Fibroblast of skin of right quadriceps (primary cell): ENCODE measurements at places on chromosomes 16 and 17.
A peak's percentile ranks its signal among the peaks of the same experiment; 100 is the strongest.

DNA sequence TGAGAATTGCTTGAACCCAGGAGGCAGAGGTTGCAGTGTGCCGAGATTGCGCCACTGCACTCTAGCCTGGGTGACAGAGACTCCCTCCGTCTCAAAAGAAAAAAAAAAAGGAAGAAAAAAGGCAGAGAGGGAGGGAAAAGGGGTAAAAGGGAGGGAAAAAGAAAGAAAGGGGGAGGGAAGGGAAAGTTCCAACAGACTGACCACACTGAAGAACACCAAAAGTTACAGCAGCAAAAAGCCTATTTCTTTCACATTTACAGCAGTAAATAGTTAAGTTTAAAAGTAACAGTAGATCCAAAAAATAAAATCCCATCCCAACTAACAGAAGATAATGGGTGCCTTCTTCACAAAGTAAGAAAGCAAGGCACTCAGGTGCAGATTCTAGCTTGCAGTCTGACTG is 36.9 kb upstream of the C17orf78 start:
- DNase-seq: no peak

- DNase-seq: peak; percentile 18
Measured at GRCh38 chr17:70622368-70623260, 453.3 kb downstream of the KCNJ2 start.

DNA sequence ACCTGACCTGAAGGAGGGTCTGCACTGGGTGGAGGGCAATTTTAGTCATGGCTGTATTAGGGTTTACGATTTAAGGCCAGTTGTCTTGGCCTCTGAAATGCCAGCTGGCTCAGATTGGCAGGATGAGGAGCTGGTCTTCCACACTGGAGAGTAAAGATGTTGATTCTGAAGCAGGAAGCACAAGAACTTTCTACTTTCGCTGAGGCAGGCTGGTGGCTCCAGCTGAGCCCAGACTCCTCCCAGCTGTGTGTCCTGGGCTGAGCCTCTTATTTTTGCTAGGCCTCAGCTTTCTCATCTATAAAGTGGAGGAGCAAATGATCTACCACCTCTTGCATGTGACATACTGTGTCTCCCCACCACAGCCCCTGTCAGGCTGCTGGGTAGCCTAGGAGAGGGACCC is 74.4 kb downstream of the MRM1 start:
- DNase-seq: no peak

DNA sequence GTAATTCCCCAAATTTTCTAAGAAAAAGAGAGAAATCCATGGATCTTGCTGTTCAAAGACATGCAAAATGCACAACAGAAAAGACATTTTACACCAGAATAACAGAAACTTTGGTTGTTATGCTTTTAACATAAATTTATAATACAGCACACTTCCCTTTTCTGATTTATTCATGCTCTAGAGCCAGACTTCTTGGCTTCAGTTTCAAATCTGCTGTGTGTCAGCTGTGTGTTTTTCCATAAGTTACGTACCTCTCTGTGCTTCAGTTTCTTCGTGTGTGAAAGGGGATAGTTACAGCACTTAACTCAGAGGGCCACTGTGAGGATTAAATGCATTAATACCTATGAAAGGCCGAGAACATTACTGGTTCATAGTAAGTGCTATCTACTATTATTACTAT is 6.8 kb upstream of the CCL3L1 start:
- DNase-seq: no peak

DNA sequence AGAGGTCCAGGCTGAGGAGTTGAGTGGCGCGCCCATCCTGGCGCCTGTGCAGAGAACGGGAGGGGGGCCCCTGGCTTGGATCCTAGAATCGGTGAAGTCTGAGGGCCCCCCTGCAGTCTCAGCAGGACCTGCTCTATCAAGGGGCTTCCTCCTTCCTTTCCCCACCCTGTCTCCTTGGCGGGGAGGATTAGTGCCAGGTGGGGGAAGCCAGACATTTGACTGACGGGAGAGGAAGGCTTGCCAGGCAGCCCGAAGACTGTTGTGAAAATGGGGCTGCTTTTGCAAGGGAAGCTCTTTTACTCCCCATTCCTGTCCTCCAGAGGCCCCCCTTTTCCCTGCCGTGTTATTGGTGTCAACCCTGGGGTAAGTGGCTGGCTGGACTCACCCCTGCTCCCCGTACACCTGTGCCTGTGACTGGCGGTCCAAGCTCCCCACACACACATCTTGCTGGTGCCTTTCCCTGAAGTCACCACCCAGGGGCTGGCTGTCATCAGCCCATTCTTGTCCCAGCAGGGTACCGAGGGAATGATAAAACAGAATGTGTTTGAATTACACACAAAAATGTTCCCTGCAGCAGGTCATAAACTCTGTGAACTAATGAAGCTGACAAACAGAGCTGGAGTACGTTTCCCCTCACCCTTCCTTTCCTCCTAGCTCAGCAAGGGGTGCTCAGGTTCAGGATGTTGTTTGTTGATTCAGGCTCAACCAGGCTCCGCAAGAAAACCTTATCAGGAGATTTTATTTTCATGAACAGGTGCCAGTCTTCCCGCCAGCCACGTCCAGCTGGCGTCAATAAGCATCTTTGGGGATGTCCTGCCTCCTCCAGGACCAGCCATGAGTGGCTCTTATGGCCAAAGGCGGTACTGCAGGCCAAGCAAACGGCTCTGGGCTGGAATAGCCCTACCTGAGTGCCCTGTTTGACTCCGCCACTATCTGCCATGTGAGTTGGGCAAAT is 4.4 kb upstream of the ARMC7 start:
- DNase-seq: no peak

GRCh38 chr17:79524213-79525187 is 86.4 kb downstream of the RBFOX3 start:
- DNase-seq: no peak

DNA sequence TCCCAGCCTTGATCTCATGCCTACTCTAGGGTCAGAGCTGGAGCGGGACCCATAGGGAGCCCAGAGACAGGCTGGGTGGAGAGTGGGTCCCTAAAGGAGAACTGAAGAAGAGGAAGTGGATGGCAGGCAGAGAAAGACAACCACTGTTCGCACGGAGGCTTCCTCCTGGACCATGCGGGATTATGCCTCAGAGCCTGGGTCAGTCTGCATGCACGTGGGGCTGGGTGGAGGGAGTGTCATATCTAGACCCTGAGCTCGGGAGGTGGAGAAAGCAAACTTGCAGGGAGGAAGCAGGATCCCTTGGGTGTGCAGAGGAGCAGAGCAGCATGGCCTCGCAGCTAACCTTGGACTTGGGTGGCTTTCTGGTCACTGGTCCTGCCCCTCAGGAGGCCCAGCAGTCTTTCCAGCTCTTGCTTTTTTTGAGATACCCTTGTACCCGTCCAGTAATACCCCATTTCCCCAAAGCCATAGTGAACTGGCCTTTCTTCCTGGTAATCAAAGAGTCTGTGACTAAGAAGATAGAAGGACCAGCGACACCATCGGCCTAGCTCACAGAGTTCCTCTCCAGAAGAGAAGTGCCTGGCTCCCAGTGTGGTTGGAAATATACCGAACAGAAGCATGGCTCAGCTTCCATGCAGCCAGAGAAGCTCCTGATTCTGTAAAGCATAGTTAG is 344.2 kb downstream of the CPPED1 start:
- DNase-seq: no peak

DNA sequence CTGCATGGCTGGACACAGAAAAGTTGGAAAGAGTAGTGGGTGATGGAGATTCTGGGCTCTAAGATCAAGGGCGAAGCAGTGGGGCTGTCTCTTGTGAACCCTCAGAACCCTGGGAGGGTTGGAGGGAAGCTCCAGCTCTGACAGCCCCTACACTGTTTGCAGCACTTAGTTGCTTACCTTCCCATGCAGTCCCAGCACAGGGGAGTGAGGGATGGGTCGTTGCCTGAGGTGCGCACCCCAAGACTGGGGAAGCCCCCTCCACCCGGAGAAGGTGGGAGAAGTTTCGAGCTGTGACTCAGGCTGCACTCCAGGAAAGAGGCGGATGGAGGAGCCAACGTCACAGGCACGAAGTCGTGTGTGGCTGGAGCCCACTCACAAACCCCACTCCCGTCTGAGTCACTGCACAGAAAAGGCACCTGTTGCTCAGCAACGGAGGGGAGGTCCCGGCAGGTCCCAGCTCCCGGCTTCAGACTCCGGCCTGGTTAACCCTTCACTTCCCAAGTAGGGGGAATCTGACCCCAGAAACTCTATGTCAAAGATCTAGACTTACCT is 60.1 kb downstream of the AIPL1 start:
- peak; percentile 70 for DNase-seq

DNA sequence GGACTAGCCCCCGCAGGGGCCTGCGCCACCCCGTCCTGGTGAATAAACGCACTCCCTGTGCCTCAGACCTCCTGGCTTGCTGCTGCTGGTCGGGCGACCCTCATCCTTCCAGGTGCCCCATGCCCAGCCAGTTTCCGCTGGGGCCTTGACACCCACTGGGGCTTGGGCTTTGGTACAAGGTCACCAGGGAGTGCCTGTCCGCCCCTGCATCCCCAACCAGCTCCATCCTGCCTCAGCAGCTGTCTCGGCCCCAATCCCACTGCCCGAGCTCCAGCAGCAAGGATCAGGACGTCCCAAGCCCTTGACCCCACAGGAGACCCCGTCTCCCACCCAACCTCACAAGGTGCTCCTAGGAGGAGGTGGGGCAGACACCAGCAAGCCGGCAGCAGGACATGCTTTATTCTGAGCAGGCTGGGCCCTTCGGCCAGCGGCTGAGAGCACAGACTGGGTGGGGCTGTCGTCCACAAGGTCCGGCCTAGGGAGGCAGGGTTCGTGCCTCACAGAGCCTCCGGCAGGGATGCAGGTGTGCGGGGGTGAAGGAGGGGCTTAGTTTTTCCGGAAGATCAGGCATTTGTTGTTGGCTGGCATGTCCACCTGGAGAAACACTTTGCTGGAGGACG is 1.9 kb downstream of the METTL26 start:
- DNase-seq: no peak

GRCh38 chr16:53503991-53504663 is 1.1 kb upstream of the AKTIP start:
- DNase-seq: peak; percentile 62

DNA sequence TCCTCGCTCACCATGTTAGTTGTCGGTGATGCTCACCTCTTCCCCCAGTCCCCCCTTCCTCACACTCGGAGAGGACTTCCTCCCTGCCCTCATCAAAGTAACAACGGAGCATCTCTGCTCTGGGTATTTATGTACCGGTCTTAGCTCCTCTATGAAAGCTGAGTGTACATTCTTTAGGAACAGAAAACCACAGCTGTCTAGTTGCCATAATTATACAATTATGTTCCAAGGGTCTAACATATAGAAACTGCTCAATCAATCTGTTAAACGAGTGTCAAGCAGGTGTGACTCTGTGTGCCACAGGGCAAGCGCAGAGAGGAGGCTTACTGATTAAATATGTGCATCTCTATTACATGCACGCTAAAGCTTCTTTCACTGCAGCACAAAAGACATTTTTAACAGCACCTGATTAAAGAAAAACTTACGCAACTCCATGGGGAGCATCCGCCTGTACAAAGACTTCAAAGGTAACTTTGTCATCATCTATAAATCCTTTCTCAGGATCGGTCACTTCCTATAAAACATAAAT is 37.8 kb downstream of the LITAFD start:
- DNase-seq: no peak

DNA sequence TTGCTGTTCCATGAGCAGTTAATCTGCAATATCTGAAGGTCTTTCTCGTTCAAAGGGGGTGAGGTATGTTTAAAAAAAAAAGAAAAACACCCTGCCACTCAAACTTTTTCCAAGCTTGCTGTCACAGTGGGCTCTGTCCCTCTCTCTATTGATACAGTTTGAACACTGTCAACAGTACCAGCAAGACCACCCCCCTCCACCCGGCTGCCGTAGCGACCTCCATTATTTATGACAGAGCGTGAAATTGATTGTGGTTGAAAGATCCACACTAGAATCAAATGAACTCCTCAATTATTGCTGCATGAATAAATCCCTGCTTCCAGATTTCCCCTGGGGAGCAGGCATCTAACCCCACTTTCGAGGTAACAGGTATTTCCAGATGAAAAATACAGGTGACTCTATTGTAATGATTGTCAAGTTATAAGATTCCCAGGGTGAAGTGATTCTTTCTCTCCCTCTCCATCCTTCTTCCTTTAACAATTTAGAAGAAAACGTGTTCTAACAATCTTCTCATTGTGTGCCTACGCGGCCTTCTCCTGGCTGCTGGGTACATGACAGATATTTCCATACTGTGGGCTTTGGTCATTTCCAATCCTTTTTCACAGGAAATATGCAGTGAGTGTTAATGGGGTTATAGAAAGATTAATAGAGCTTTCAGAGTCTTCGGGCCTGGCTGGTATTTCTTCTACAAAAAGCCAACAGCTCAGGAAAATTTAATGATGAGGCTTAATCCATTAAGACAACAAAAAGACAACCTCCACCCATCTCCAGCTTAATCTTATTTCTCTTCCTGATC is 135.7 kb upstream of the C16orf82 start:
- DNase-seq: no peak

- no peak for DNase-seq
Measured at GRCh38 chr16:3460121-3460520, 16.6 kb downstream of the NAA60 start.

GRCh38 chr16:82062645-82063058 is 27.6 kb downstream of the HSD17B2 start:
- peak; percentile 36 for DNase-seq

- no peak for DNase-seq
Measured at GRCh38 chr17:29533976-29534375, 32.9 kb downstream of the ABHD15 start.

- DNase-seq: no peak
Measured at GRCh38 chr17:77708936-77709335, 249.6 kb upstream of the TNRC6C start.

GRCh38 chr17:17729620-17730249 is 48.5 kb downstream of the RAI1 start:
- DNase-seq: no peak

DNA sequence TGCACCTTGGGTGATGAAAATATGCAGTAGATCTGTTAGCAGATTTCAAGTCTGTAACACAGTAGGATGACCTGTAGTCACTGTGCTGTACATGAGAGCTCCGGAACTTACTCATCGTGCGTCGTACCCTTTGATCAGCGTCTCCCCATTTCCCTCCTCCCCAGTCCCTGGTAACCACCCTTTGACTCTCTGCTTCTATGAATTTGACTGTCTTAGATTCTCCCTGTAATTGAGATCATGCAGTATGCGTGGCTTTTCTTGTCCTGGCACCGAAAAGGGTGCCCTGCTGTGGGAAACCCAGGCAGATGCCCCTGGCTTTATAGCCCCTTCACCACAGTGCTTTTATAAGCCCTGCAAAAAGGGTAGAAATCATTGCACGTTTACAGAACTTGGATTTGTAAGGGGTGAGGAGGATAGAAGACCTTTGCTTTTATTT is 20.5 kb downstream of the CLEC16A start:
- no peak for DNase-seq

GRCh38 chr17:12222392-12222791 is 201.7 kb downstream of the MAP2K4 start:
- no peak for DNase-seq
